ENCODE measurements at places on chromosomes 12 and 14.

- DNase-seq: no peak
Observed at GRCh38 chr12:127115468-127116035, 1151.4 kb upstream of the TMEM132C start.

GRCh38 chr14:72389200-72389599 lies 457.0 kb downstream of the RGS6 start:
- no peak for DNase-seq

DNA sequence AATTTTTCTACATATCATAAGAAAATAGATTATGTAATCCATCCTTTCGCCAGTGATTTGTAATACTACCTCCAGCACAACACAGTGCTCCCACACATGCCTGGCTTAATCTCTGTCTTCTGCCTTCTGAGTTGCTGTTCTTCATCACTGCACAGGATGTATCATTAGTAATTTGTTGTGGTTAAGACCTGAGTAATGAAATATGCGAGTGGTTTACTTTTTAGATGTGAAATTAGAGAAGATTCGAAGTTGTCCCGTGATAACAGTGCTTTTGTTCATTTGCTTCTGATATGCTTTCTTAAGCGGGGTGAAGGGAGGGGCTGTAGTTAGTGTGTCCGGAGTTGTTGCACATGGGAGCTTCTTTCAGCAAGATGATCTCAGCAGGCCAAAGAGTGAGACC lies 18.1 kb downstream of the KRT85 start:
- no peak for DNase-seq

- DNase-seq: no peak
Observed at GRCh38 chr12:95986635-95987570, 9.2 kb downstream of the HAL start.

DNA sequence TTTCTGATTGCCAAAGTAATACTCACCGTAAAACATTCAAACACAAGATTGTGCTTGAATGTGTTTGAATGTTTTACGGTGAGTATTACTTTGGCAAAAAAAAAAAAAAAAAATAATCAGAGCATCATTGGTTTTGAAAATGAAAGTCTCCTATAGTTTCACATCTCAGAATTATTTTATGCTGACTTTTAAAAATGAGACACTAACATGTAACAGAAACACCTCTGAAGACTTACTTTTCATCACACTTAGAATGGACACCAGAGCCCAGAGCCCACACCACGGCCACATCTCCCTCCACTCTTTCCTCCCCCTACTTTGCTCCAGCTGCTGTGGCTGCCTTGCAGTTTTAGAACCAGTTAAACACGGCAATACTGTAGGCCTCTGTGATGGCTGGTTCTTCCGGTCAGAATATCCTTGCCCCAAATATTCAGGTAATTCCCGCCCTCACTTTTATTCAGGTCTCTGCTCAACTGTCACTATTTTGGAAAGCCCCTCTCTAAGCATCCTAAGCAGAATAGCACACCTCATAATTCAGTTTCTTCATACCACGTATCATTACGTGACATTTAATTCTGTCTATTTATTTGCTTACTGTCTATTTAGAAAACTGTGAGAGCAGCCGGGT lies 138.9 kb upstream of the MAX start:
- no peak for DNase-seq

- DNase-seq: no peak
Observed at GRCh38 chr14:68140076-68140741, 320.6 kb downstream of the RAD51B start.

DNA sequence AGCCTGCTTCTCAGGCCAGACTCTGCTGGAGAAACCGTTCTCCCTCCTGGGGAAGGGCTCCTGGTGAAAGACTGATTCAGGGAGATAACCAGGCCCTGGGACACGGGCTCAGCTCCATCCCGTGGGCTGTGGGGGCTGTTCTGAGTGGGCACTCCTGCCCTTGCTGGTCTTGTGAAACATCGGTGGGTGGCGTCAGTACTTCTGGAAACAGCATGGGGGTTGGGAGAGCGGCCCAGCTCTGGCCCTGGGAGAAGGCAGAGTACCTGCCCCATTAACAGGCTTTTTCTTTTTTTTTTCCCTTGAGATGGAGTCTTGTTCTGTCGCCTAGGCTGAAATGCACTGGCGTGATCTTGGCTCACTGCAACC lies 786 bp downstream of the SLC25A47 start:
- DNase-seq: no peak

DNA sequence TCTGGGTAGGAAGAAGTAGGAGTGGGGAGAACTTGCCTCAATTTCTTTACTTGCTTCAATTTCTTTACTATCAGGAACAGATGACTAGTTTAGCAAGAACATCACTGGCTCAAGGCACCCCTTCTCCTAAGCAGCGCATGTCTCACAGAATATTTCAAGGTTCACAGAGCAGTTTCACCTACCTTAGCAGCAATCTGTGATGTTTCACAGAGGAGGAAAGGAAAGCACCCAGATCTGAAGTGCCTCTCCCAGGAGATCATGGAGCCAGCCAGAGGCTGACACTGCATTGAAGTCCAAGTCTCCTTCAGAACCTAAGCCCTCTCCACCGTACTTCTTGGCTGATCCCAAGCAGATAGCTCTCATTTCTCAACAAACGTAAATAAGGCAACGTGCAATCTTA lies 118.7 kb upstream of the PCED1B start:
- no peak for DNase-seq

DNA sequence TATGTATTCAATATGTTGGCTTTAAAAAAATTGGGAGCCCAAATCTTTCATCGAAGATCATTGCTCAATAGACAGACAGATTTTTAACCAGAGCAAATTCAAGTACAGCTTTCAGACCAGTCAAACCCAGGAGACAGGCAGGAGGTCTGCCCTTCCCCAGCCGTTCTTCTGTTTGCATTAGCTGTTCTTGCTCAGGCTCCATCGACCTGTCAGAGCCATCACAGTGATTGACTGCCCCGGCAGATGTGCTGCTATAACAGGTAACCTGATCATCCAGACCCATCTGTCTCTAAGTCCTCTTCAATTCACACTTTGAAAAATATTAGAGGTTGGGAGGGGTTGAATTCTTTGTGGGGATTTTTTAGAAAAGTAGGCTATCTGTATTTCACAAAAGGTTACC lies 453.5 kb downstream of the FOXG1 start:
- DNase-seq: peak; percentile 12

DNA sequence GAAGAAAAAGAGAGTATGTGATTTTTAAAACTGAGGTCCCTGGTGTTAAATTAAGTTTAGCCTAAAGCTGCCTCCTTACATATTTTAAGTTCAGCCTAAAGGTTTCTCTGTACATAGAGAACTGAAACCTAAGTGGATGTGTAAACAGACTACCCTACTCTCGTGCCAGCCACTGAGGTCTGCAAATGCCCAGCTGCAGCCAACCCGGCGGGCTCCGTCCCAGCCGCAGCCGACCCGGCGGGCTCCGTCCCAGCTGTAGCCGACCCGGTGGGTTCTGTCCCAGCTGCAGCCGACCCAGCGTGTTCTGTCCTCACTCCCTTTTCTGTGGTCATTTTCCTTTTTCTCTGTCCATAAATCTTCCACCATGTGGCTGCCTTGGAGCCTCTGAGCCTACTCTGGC lies 97.2 kb upstream of the SFSWAP start:
- DNase-seq: no peak

- no peak for DNase-seq
Observed at GRCh38 chr12:120455302-120455701, 9.1 kb downstream of the GATC start.

DNA sequence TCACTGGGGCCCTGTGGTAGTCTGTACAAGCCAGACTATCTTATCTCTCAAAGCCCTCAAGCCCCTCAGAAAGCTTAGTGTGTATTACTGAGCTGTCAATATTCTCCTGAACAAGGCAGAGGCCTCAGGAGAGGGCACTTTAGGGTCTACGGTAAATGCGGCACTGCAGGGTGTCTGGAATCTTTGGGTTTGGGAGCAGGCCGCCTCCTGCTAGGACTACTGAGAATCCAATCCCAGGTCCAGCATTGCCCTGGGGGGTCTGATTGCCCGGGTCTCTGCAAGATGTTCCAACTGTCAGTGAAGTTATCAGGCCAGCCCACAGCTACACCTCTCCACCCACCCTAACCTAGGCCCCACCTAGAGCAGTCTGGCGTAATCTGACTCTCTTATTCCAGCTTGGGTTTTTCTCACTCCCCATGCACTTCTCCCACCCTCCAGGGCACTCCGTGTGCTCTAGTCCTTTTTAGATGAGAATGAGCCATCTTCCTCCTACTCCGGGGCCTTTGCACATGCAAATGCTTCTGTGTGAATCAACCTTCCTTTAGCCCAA lies 4.3 kb upstream of the ZFP36L1 start:
- no peak for DNase-seq

GRCh38 chr14:90091393-90091792 lies 29.6 kb downstream of the KCNK13 start:
- DNase-seq: peak; percentile 32

DNA sequence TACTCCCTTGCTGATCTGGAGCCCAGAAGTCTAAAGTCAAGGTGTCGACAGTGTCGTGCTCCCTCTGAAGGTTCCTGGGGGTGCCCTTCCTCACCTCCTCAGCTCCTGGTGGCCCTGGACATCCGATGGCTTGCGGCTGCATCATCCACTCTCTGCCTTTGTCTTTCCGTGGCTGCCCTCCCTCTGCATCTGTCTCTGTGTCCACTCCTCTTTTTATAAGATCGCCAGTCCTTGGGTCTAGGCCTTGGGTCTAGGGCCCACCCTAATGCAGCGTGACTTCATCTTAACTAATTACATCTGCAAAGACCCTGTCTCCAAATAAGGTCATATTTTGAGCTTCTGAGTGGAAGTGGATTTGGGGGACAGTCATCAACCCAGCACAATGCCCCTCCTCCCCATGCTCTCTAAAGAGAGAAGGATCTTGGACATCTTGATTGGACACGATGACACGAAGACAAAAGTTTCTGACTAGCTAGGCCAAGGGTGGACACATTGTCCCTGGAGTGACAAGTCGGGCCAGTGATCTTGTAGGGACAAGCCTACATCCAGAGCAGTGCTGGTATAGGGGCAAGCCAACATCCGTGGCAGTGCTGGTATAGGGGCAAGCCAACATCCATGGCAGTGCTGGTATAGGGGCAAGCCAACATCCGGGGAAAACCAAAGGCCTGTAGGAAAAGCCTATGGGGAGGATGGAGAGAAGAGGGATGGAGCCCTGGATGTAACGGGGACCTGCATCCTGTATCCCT lies 93.9 kb upstream of the DIO3 start:
- no peak for DNase-seq

- no peak for DNase-seq
Observed at GRCh38 chr12:124006846-124007713, 34.1 kb downstream of the ZNF664 start.

- DNase-seq: no peak
Observed at GRCh38 chr12:103589517-103589916, 2.4 kb downstream of the STAB2 start.

DNA sequence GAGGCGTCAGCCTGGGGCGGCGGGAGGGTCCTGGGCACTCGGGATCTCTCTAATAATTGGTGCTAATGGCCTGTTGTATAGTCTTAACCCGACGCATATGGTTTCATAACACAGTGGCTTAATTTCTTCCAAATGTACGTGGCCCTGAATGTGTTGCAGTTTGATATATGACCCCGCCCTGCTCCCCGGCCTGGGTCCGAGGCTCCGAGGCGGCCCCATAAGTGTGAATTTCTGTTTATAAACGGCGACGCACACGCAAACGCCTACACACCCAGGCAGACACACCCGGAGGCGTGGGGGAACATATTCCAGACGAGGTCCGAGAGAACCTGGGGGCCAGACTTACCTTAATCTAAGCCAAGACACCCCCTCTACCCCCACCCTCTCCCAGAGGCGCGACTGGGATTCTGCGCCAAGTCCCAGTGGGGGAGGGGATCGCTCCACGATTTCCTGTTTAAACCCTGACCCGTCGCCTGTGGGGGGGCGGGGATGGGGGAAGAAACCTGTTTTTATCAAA lies 9.7 kb upstream of the HOXC6 start:
- DNase-seq: no peak

- DNase-seq: no peak
Observed at GRCh38 chr14:90760078-90760444, 56.2 kb downstream of the TTC7B start.

- DNase-seq: no peak
Observed at GRCh38 chr12:33609910-33610309, 170.3 kb upstream of the SYT10 start.

GRCh38 chr12:61863811-61864210 lies 396.4 kb upstream of the USP15 start:
- DNase-seq: no peak

GRCh38 chr14:93734086-93734822 lies 54.0 kb downstream of the PRIMA1 start:
- no peak for DNase-seq

GRCh38 chr12:98955284-98955683 lies 310.2 kb downstream of the APAF1 start:
- no peak for DNase-seq

DNA sequence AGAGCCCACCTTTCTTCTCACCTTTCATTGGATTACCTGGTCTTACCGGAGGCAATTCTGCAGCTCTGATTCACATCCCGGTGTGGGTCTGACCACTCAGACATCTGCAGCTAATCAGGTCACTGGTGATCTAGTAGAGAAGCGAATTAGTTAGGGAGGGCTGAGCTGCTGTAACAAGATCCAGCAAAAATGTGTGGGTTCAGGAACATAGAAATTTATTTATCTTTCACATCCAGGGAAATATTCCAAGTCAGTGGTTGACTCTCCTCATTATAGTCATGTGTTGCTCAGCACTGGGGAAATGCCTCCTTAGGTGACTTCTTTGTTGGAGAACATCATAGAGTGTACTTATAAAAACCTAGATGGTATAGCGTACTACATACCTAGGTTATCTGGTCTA lies 218.7 kb upstream of the PELI2 start:
- DNase-seq: no peak

GRCh38 chr14:99454246-99454645 lies 26.4 kb downstream of the SETD3 start:
- no peak for DNase-seq

DNA sequence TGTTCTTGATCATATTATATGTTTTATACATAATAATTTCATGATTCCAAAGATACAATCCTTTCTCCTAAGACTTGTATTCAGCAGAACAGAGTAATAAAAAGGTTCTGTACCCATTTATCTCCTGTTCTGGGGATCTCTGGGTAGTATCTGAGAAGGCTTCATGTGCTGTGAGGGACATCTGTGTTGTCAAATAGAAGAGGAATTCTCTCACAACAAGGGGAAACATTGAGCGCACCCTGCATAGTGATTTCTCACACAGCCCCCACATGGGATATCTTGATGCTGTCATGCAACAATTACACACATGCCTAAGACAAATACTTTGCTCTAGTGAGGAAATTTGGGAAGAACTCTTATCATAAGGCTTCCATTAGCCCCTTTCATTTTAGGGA lies 101.8 kb upstream of the ATF1 start:
- DNase-seq: no peak

GRCh38 chr14:59147007-59147406 lies 41.5 kb upstream of the DAAM1 start:
- DNase-seq: no peak

DNA sequence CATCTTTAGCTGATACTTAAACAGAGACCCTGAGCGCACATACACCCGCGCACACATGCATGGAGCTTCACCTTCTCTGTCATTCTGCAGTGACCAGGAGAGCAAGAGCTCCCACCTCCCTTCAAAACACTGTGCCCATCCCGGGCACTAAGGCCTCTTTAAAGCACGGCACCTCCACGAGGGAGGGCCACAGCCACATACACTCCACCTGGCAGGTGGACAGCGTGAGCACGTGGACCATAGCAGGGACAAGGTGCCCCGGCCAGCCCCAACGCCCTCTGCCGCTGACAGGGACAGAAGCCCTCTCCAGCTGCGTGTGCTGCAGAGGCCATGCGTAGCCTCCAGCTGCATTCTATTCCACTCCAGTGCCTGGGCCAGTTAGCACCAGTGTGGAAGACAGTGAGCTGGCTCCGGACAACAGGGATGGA lies 5.4 kb downstream of the GAPDH start:
- no peak for DNase-seq

Measured in DMS 273 treated with DMSO at 0.1 percent for 48 hours (cell line).